ENCODE measurements at places on chromosomes 5 and 9.

DNA sequence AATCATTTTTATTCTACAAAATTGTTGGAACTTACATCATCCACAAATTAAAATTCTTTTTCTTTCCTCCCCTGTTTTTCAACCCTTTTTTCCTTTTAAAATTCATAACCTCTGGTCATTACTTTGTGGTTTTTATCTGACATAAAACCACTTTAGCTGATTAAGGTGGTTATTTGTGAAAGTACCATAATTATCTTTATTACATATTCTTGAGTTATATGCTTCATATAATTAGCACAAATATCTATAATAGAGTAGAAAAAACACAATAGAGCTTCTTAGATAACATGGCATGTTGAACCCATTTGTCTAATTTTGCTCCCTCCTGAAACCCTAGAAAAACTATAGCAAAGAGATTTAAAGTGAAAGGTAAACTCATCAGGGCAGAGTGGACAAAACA lies 22.9 kb upstream of the PPIC start:
- H3K4me1 ChIP-seq: no peaks in the 10 kb centered on the region
- no peaks in the 10 kb centered on the region for H3K27me3 ChIP-seq
- no peaks in the 10 kb centered on the region for H3K36me3 ChIP-seq
- no peak overlapping the region for H3K27ac ChIP-seq
- DNase-seq: no peak
- no peak overlapping the region for H3K4me3 ChIP-seq

GRCh38 chr9:14373706-14374105 lies 59.8 kb upstream of the NFIB start:
- H3K27me3 ChIP-seq: no peaks in the 10 kb centered on the region
- no peak overlapping the region for H3K27ac ChIP-seq
- H3K36me3 ChIP-seq: no peaks in the 10 kb centered on the region
- no peak overlapping the region for H3K4me3 ChIP-seq
- no peak for DNase-seq
- peaks cover 6% of the 10 kb centered on the region for H3K4me1 ChIP-seq

DNA sequence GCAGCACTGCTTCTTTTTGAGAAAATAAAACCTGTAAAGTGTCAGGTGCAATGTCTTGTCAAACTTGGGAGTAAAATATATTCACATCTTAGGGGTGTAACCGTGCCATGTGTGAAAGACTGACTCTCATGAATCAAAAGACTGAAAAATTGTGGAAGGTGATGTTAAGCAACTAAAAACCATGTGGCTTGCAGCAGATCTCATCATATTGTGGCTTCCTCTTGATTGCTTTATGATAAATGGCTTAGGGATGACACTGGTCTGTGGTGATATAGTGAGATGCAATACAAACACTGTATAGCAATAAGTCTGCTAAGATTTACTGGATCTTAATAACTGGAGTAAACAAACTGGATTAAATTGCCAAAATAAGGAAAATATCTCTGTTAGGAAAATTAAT lies 321.6 kb downstream of the EDIL3 start:
- H3K4me3 ChIP-seq: no peak overlapping the region
- no peaks in the 10 kb centered on the region for H3K4me1 ChIP-seq
- H3K36me3 ChIP-seq: no peaks in the 10 kb centered on the region
- no peaks in the 10 kb centered on the region for H3K27me3 ChIP-seq

DNA sequence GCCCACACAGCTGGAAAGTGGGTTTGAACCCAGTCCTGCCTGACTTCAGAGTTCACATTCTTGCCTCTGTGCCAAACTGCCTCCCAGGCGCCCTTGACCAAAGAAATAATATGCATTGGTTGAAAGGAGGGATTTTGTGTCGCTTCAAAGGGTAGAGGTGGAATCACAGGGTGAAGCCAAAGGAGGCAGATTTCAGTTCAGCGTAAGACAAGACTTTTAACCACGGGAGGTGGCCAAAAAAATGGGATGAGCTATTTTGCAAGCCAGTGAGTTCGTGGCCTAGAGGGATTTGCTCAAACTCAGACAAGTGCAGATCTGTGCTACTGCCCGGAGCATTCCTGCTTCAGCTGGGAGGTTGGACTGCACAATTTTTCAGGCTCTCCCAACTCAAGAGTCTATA lies 57.6 kb upstream of the RANBP3L start:
- no peaks in the 10 kb centered on the region for H3K27me3 ChIP-seq
- no peaks in the 10 kb centered on the region for H3K4me1 ChIP-seq
- no peak overlapping the region for H3K4me3 ChIP-seq
- no peak overlapping the region for H3K27ac ChIP-seq

All from H9 (cell line).